Small intestine (tissue), 16 donors: ENCODE measurements at places on chromosomes 13 and 19.
A peak's percentile ranks its signal among the peaks of the same experiment; 100 is the strongest.

DNA sequence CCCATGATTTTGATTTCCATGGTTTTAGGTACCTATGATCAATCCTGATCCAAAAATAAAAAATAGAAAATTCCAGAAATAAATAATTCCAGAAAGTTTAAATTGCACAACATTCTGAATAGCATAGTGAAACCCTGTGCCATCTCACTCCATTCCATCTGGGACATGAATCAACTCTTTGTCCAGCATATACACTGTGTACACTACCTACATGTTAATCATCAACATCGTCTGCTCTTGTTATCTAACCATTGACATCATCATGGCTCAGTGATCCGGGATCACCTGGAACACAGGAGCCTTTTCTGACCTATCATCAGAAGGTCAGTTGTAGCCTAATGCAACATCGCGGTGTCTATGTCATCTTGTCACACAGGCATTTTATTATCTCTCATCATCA lies 75.6 kb downstream of the MYO16 start:
- no peaks in the 10 kb centered on the region for H3K4me1 ChIP-seq
- H3K27me3 ChIP-seq, result no peaks in the 10 kb centered on the region
- no peak overlapping the region for H3K4me3 ChIP-seq
- DNase-seq, result no peak

DNA sequence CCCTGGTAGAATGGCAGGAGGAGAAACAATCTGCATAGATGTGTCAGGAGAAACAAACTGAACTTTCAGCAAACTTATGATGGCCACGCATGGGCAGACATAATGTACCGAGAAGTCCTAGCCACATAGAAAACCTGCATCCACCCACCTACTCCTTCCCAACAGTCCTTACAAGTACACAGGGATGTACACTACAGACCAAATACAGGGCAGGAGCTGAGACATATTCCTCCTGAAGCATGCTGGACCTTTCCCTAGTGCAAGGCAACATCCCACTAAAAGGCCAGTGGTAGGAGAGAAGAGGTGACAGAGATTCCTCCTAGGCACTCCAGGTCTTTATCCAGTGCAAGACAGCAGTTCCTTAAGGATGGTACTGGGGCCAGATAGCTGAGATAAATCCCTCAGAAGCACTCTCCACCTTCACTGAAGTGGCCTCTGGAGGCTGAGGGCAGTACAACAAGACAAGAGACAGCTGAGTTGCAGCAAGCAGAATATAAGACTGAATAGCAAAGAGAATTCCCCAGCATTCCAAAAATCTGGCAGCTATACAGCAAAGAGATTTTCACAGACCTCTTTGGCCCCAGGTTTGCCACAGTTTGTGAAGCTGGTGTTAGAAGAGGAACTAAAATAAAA lies 18.3 kb downstream of the VWA8 start:
- no peaks in the 10 kb centered on the region for H3K27me3 ChIP-seq
- no peak overlapping the region for H3K4me3 ChIP-seq
- H3K4me1 ChIP-seq, result peaks cover 2% of the 10 kb centered on the region
- DNase-seq, result peak; percentile 9

DNA sequence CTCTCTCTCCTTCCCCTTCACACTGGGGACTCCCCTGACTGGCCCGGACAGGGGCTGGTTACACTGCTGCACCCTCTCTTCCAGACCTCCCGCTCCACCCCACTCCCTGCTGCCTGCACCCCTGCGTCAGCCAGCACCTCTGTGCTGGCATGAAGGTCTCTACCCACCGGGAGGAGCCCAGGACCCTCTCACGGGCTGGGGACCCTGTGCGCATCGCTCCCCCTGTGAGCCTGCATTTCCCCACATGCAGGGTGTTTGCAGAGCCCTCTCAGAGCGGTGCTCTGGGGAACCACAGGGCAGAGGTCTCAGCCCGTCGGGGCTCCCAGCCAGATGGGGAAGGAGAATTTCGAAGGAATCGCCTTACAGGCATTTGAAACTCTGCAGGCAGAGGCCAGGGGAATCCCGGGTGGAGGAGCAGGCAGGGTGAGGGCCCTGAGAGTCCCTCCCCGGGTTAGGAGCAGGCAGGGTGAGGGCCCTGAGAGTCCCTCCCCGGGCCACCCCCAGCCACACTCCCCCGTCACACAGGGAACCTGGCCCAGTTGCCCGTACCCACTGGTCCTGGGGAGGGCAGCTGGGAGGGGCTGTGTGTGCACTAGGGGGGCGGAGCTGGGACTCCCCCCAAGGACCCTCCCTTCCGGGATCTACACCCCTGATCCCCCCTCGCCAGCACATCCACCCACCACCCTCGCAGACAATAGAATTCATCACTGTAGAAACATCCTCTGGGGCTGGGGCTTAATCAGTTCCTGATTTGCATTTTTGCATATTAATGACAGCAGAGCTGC lies 16.3 kb upstream of the TCF3 start:
- no peaks in the 10 kb centered on the region for H3K4me1 ChIP-seq
- DNase-seq, result no peak
- no peak overlapping the region for H3K4me3 ChIP-seq
- H3K27ac ChIP-seq, result peak overlapping the region; percentile 29
- H3K27me3 ChIP-seq, result no peaks in the 10 kb centered on the region
- H3K36me3 ChIP-seq, result no peaks in the 10 kb centered on the region

GRCh38 chr19:10694706-10695307 lies 6.4 kb upstream of the QTRT1 start:
- H3K27me3 ChIP-seq, result no peaks in the 10 kb centered on the region
- peaks cover 40% of the 10 kb centered on the region for H3K36me3 ChIP-seq
- H3K4me1 ChIP-seq, result peaks cover 2% of the 10 kb centered on the region
- no peak overlapping the region for H3K4me3 ChIP-seq

DNA sequence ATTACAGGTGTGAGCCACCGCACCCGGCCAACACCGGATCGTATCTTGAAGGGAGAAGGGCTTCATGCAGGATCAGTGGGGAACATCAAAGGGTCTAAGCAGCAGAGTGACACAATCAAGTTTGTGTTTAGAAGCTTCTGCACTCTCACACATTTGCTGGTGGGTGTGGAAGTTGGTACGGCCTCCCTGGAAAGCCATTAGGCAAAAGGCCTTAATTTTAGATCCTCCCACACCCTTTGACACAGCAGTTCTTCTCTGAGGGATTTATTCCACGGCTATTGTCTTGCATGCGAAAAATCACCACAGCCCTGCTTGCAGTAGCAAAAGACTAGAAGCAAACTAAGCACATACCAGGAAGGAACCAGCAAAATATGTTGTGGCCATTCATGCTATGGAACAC lies 18.3 kb upstream of the SLC1A5 start:
- DNase-seq, result no peak
- peaks cover 23% of the 10 kb centered on the region for H3K4me1 ChIP-seq
- H3K27me3 ChIP-seq, result no peaks in the 10 kb centered on the region
- H3K36me3 ChIP-seq, result no peaks in the 10 kb centered on the region
- H3K4me3 ChIP-seq, result no peak overlapping the region

GRCh38 chr19:34230820-34231219 lies 23.5 kb upstream of the GARRE1 start:
- H3K27ac ChIP-seq, result no peak overlapping the region
- H3K27me3 ChIP-seq, result no peaks in the 10 kb centered on the region
- no peak overlapping the region for H3K4me3 ChIP-seq
- no peak for DNase-seq
- peaks cover 12% of the 10 kb centered on the region for H3K36me3 ChIP-seq
- no peaks in the 10 kb centered on the region for H3K4me1 ChIP-seq

- H3K4me1 ChIP-seq, result no peaks in the 10 kb centered on the region
- DNase-seq, result no peak
- no peak overlapping the region for H3K4me3 ChIP-seq
- H3K36me3 ChIP-seq, result no peaks in the 10 kb centered on the region
- H3K27ac ChIP-seq, result no peak overlapping the region
Measured at GRCh38 chr13:44040818-44041100, 161.1 kb downstream of the LACC1 start.

- H3K36me3 ChIP-seq, result no peaks in the 10 kb centered on the region
- H3K27me3 ChIP-seq, result no peaks in the 10 kb centered on the region
- peak; percentile 69 for DNase-seq
- H3K4me1 ChIP-seq, result peaks cover 28% of the 10 kb centered on the region
- H3K27ac ChIP-seq, result no peak overlapping the region
Measured at GRCh38 chr19:37966662-37967231, 59.7 kb downstream of the SIPA1L3 start.

GRCh38 chr19:7858109-7858770 lies 15.9 kb downstream of the PRR36 start:
- H3K4me1 ChIP-seq, result no peaks in the 10 kb centered on the region
- DNase-seq, result peak; percentile 59
- no peak overlapping the region for H3K27ac ChIP-seq
- no peak overlapping the region for H3K4me3 ChIP-seq
